T-cell (primary cell): ENCODE measurements at places on chromosomes 7 and 10. TPM values are rescaled to one million over a fixed set of nuclear protein-coding genes. Genes with fewer than 3 reads are reported as not detected.

- peaks cover 12% of the 10 kb centered on the region for H3K27me3 ChIP-seq
- H3K36me3 ChIP-seq, result no peaks in the 10 kb centered on the region
- peak overlapping the region; percentile 41 for H3K27ac ChIP-seq
- DNase-seq, result no peak
Measured at GRCh38 chr10:454860-455259, 234.6 kb downstream of the DIP2C start.

DNA sequence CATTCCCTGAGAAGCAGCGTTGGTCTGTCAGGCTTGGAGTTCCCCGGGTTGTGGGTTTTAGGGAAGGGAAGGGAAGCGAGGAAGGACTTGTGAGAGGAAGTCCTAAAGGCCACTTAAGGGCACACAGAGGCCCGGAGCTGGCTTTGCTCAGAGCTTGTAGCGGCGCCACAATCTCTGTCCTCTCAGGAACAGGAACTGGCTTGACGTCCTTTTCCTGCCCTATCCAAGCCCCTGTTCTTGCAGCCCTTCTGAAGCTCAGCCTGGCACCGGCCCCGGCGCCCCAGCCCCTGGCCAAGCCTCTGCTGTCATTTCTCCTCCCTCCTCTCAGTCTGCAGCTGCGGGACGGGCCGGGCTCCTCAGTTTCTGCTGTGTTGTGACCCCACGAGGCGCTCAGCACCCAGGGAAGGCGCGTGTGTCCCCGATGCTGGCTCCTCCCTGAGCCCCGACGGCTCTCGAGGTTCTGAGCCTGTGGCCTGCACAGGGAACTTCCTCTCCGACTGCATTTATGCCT lies at the start of gene GIMAP8:
Gene GIMAP8 (plus strand): TSS at position 140 of the 511 bp plus-strand sequence. CDS start 16,069 bp downstream, outside the sequence.
- DNase-seq, result peak; percentile 69
- H3K36me3 ChIP-seq, result no peaks in the 10 kb centered on the region
- H3K4me1 ChIP-seq, result peaks cover 73% of the 10 kb centered on the region
- no peaks in the 10 kb centered on the region for H3K27me3 ChIP-seq

DNA sequence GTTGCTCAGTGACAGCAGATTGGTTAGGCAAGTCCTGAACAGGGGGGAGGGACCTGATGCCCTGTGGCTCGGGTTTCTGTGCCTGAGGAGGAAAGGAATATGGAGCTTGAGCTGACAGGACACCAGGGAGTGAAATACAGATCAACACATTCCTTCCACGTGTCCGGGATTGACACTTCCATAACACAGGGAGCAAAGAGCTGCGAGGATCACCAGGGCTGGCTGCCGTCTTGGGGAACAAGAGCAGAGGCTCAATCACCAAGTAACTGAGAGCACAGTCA lies 36.7 kb upstream of the EFCAB10 start:
- no peaks in the 10 kb centered on the region for H3K4me1 ChIP-seq
- H3K27ac ChIP-seq, result no peak overlapping the region
- no peak overlapping the region for H3K4me3 ChIP-seq
- DNase-seq, result no peak
- peaks cover 37% of the 10 kb centered on the region for H3K36me3 ChIP-seq

The AGR3 gene
- total RNA-seq, result not detected

The SNCG gene
- not detected for total RNA-seq

GRCh38 chr10:29798921-29799690 lies 164.3 kb upstream of the SVIL start:
- DNase-seq, result no peak
- no peak overlapping the region for H3K27ac ChIP-seq
- no peaks in the 10 kb centered on the region for H3K27me3 ChIP-seq
- no peaks in the 10 kb centered on the region for H3K4me1 ChIP-seq

The LAMB4 gene
- total RNA-seq, result not detected

DNA sequence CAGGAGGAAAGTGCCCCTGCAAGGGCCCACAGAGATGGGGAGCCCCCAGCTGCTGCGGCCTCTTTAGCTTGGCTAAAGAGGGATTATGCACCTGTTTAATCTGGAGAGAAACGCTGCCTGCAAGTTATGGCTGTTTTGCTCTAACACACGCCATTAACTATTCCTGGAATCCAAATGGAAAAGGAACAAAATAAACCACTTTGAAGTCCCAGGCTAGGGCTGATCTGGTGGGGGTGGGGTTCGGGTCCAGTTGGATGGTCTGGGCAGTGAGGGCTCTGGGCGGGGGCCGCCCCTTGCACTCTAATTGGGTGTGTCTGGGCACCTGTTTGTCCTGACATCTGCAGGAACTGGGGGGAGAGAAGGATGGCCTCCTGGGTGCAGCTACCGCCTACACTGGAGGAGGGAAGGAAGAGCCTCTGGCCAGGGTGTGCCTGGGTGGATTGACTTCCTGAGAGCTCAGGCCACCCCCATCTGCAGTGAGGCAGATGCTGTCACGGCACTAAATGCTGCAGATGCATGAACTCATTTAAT lies 300.6 kb downstream of the ZEB1 start:
- H3K4me1 ChIP-seq, result no peaks in the 10 kb centered on the region
- H3K27ac ChIP-seq, result no peak overlapping the region
- H3K27me3 ChIP-seq, result no peaks in the 10 kb centered on the region
- no peaks in the 10 kb centered on the region for H3K36me3 ChIP-seq

DNA sequence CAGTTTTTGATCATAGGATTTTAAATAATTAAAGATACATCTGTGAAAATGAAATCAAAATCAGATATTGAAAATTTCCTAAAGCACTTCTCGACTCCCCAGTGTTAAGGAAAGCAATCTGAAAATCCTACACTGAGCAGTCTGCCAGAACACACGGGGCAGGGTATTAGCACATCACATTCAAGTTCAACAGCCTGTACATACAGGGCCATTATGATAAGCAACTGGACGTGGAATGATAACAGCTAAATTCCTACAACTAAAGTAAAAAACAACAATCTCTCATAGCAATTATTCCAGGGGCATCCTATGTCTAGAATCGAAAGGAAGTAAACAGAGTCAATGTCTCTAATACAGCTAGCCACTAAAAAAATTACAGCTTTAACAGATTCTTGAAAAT lies 31.7 kb downstream of the TRDMT1 start:
- H3K27ac ChIP-seq, result no peak overlapping the region
- H3K27me3 ChIP-seq, result no peaks in the 10 kb centered on the region
- H3K4me1 ChIP-seq, result no peaks in the 10 kb centered on the region
- H3K36me3 ChIP-seq, result no peaks in the 10 kb centered on the region

The TMEM26 gene
- total RNA-seq, result not detected
